Subcutaneous adipose tissue (tissue), 4 donors: ENCODE measurements at places on chromosomes 11 and 22. TPM values are rescaled to one million over a fixed set of nuclear protein-coding genes. Genes with fewer than 3 reads are reported as not detected.

GALNT18 gene
- 7.8 TPM for total RNA-seq

GGT5 gene
- total RNA-seq, result 60.7 TPM

MGAT3 gene
- total RNA-seq, result 7.7 TPM

ALG12 gene
- total RNA-seq, result 9.9 TPM

UCP3 gene
- total RNA-seq, result 1.7 TPM

IGLL1 gene
- not detected for total RNA-seq

CCDC89 gene
- total RNA-seq, result 0.57 TPM
